ENCODE measurements at places on chromosomes 3 and 15.

GRCh38 chr15:53202876-53203275 is 412.7 kb upstream of the ONECUT1 start:
- no peak for DNase-seq

- no peak for DNase-seq
Observed at GRCh38 chr3:160778480-160778879, 22.4 kb downstream of the PPM1L start.

- DNase-seq = no peak
Observed at GRCh38 chr3:155103686-155104085, 23.6 kb downstream of the MME start.

- DNase-seq = no peak
Observed at GRCh38 chr3:22939349-22939748, 263.8 kb upstream of the UBE2E2 start.

- no peak for DNase-seq
Observed at GRCh38 chr3:188113756-188114155, 40.2 kb upstream of the LPP start.

- no peak for DNase-seq
Observed at GRCh38 chr3:151400341-151400740, 15.8 kb upstream of the P2RY12 start.

DNA sequence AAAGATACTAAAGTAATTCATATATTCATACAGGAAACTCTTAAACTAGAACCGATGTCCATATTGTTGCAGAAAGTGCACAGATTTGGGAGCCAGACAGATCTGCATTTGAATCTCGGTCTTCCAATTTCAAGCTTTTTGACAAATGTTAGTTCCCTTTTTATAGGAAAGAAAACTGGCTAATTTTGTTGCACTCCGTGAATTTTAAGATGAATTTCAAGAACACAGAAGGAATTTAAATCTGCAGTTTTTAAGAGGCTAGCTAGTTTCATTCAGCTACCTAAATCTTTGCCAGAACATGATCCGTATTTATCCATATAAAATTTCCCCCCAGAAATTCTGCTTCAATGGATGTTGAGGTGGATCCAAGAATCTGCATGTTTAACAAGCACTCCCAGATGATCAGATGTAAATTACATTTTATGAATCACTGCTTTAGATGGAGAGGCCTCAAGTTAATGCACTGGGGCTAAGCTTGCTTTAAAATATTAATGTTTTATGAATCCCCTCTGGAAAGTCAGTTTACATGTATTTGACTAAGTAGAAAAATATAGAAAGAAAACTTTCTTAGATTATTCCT is 1296.3 kb upstream of the CADM2 start:
- no peak for DNase-seq

DNA sequence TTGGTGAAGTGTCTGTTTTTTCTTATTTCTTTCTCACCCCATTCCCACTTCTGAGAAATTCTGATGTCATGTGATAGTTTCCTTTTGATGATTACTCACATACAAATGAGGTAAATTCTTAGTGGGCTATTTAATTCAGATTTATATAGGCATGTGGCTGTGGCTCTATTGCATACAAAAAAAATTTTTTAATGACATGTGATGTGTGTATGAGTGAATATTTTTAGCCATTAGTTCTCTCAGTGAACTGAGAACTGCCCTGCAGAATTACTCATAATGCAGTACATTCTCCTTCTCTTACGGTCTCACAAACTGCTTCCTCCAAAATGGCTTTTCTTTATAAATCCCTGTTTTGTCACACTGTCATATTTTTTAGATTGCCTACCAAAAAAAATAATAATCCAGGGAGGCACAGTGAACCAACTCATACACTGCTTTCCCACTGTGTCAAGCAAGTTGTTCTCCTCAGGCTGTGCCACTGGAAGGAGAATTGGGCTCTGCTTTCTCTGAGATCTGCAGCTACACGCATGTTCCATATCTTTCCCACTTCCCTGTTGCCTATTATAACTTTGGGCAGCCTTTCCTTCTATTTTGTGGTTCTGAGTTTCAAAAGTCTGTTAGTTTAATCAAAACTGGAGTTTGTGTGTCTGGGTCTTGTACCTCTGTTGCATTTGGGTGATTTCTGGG is 415.7 kb upstream of the THBS1 start:
- DNase-seq = no peak

DNA sequence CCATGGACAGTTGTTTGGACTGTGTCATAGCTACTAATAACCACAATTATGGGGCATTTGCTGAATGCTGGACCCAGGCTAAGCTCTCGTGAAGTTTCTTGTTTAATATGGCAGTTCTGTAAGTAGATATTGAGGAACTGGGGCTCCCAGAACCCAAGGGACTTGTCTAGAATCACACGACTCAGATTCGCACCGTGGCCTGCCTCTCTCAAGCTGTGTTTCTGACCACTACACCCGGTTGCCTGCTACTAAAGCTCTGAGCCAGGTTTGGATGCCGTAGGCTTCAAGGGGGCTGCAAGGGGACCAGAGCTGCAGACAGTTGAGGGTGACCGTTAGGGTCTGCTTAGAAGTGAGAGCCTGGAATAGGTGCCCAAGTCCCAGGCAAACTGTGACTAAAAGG is 11.5 kb downstream of the TEX264 start:
- no peak for DNase-seq

DNA sequence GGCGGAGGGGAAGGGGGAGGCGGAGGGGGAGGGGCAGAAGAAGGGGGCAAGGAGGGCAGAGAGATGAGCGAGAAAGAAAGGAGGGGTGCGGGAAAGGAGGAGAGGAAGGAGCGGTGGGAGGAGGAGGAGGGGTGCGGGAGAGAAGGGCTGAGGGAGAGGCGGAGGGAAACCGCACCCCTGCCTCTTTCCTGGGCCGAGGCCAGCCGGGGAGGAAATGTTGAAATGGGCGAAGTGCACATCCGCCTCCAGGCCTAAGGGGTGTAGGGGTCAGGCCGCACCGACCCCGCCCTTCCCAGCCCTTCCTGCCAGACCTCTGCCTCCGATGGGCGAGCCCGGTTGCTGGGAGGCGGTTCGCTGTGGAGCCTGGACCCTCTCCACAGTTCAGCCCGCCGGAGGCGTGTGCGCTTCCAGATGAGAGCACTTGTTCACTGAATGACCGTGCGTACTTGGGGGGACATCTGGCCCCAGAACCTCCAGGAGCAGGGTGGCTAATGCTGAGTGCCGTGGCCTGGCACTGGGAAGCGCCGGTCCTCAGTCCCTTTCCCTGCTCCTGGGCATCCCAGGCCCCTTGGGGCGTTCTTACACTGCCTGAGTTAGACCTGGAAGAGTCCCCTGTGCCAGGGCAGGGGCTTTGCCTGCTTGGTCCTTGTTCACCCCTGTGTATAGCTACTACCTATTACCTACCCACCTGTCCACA is 110.3 kb upstream of the KLF13 start:
- peak; percentile 66 for DNase-seq

DNA sequence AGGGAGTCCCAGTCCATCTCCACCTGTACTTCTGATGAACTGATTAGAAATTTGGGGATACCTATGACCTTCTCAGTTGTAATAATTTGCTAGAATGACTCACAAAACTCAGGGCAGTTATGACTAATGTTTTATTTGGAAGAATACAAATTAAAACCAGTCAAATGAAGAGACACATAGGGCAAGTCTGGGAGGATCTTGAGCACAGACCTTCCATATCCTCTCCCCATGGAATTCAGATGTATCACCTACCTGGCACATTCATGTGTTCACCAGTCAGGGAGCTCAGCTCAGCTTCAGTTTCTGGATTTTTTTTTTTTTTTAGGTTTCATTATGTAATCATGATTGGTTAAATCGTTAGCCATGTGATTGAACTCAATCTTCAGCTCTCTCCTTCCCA is 247.7 kb downstream of the VGLL3 start:
- no peak for DNase-seq

DNA sequence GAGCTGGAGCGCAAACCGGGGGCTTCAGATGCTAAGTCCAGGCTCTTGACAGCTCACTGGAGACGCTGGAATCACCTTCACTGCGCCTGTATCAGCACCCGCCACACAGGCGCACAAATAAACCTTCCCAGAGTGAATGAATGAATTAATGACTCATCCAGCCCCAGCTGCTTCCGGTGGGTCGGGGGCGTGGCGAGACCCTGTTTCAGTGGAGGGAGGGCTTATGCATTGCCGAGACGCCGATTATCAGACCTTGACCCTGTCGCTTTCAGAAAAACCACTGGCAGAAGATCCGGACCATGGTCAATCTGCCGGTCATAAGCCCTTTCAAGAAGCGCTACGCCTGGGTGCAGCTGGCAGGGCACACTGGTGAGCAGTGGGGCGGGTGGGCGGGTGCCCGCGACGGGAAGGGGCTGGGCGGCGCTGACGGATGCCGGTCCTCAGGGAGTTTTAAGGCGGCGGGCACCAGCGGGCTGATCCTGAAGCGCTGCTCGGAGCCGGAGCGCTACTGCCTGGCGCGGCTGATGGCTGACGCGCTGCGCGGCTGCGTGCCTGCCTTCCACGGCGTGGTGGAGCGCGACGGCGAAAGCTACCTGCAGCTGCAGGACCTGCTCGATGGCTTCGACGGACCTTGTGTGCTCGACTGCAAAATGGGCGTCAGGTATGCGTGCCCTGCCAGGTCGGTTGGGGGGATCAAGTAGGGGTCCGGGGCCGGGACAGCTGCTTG is 7.7 kb downstream of the ITPKA start:
- DNase-seq = no peak

DNA sequence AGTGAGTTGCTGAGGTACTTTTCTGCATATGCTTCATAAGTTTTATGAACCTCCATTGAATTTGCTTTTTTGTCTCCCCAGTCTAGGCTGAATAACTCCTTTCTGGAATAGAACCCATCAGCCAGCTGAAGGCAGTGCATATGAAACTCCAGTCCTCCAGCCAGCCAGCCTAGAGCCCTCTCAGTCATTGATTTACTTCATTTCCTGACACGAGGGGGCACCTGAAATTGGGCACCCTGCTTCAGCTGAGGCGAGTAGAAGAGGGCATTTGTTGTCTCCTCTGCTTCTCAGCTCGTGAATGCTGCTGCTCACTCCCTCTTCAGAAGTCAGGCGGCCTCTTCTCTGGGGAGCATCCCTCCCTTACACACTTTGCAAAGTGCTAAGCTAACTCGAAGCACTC is 32.5 kb downstream of the CHST2 start:
- no peak for DNase-seq

GRCh38 chr3:177764377-177764912 is 567.2 kb upstream of the TBL1XR1 start:
- DNase-seq = no peak

DNA sequence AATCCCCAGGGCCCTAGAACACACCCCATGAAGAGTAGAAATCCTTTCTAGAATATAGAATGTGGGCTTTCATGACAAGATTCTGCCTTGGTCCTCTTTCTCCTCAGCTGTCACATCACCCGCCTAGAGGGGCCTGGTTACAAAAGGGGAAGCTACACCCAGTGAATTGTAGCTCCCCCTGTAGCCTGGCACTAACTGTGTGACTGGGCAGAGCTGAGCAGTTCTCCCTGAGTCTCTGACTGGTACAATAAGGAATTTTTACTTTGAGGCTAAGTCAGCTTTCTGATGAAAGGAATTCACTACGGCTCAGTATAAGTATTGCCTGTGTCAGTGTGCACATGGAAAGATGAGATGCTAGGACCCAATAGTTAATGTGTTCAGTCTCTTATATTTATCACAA is 28.7 kb upstream of the ZNF148 start:
- no peak for DNase-seq

DNA sequence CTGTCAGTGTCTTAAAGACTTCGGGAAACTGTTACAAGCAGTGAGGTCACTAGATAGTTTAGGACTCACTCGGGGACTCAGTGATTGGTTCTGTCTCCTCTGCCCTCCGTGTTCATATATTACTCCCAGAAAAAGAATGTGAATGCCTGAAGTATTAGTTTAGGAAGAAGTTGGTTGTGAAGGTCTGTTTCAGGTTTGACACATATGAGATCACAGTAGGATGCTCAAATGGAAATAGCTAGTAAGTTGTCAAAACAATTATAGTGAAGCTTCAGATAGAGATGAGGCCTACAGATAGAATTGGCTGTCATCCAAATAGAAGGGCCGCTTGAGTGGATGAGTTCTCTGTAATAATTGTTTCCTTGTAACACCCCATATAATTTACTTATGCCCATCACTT is 172.6 kb downstream of the PLCL2 start:
- no peak for DNase-seq

- no peak for DNase-seq
Observed at GRCh38 chr15:63698692-63699091, 101.5 kb downstream of the FBXL22 start.

GRCh38 chr15:22902046-22902445 is 63.6 kb downstream of the NIPA2 start:
- no peak for DNase-seq

DNA sequence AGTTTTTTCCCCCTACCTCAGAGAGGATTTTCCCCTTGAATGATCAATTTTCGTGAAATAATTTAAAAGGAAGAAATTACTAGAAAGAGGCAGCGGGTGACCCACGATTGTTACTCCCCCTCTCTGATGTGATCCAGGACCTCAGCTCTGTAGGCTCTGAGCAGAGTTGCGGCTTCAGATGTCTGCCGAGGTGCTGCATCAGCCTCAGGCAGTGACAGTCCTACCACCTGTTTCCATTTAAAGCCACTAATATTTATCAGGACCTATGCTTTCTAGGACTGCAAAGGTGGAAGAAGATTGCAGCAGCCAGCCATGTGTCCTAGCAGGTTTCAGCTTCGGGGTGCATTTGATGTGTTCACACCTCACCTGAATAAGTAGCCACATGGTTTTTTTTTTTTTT is 294.8 kb upstream of the C2CD4B start:
- DNase-seq = no peak

Measured in omental fat pad (tissue), 4 donors.